NCI-H69 (cell line): ENCODE measurements at places on chromosomes 7 and 10.
A peak's percentile ranks its signal among the peaks of the same experiment; 100 is the strongest.

- no peak for DNase-seq
Measured at GRCh38 chr10:124050021-124051015, 43.1 kb downstream of the CHST15 start.

DNA sequence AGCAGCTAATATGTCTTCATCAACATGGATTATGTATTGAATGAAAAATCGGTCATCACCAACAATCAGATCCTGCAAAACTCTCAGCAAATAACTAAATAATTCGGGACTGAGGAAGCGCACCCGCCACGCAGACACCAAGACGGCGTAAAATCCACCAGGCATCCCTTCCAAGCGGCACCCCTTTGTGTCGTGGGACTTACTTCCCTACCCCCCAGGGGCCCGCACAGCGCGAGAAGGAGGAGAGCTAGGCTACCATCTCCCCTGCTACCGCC lies 721 bp downstream of the ARL3 start:
- peak; percentile 87 for DNase-seq

GRCh38 chr10:55311848-55312635 lies 511.0 kb upstream of the PCDH15 start:
- peak; percentile 86 for DNase-seq

- no peak for DNase-seq
Measured at GRCh38 chr7:2037301-2037807, 195.4 kb downstream of the MAD1L1 start.

GRCh38 chr10:34786464-34786863 lies 28.6 kb downstream of the PARD3 start:
- peak; percentile 13 for DNase-seq

GRCh38 chr7:160958-161725 lies 31.2 kb upstream of the FAM20C start:
- no peak for DNase-seq

- DNase-seq = no peak
Measured at GRCh38 chr10:60352105-60352504, 37.6 kb downstream of the ANK3 start.

DNA sequence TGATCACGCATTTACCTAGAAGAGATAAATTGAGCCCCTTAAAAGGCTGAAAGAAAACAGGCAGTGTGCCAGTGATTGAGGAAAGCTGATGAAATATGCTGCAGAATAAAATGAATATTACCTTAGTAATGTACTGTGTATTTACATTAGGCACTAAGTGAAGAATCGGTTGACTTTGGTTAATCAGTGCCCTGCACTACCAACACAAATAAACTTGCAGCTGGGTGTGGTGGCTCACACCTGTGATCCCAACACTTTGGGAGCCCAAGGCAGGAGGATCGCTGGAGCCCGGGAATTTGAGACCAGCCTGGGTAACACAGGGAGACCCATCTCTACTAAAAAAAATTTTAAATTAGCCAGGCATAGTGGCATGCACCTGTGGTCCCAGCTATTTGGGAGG lies 148.3 kb upstream of the TCF7L2 start:
- peak; percentile 1 for DNase-seq

- no peak for DNase-seq
Measured at GRCh38 chr7:100175296-100175935, 1.8 kb downstream of the GPC2 start.

- DNase-seq = no peak
Measured at GRCh38 chr7:111006040-111006439, 84.9 kb upstream of the LRRN3 start.

GRCh38 chr7:106067678-106068077 lies 44.4 kb downstream of the SYPL1 start:
- DNase-seq = no peak

- DNase-seq = peak; percentile 5
Measured at GRCh38 chr10:88848499-88848898, 3.1 kb downstream of the ANKRD22 start.

DNA sequence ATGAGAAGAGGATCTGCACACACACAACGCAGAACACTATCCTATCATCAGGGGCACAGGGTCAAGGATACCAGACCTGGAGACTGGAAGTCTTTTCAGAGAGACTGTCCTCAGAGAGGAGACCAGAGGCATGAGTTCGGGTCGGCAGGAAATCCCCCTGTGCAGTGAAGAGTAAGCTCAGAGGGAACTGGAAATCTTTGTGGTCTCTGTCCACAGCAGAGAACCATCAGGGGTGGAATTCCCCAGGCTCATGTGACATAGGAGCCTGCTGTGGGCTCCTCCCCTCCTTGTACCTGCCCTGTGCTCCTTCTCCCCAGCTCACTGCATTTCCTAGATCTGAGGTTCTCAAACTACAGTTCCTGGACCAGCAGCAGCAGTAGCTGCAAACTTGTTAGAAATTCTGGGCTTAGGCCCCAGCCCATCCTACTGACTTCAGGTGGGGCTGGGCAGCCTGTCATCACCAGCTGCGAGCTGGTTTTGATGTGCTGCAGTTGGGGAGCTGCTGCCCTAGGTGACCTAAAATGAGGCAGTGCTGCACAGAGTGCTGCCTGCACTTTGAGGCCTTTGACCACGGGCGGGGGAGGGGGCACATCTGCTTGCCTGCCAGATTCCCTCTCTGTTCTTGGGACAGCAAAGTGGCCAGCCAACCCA lies 2.4 kb downstream of the ZMIZ2 start:
- DNase-seq = peak; percentile 25

- DNase-seq = peak; percentile 95
Measured at GRCh38 chr7:122305475-122306319, 1.1 kb upstream of the FEZF1 start.

GRCh38 chr7:155880721-155881120 lies 68.5 kb upstream of the SHH start:
- DNase-seq = no peak

DNA sequence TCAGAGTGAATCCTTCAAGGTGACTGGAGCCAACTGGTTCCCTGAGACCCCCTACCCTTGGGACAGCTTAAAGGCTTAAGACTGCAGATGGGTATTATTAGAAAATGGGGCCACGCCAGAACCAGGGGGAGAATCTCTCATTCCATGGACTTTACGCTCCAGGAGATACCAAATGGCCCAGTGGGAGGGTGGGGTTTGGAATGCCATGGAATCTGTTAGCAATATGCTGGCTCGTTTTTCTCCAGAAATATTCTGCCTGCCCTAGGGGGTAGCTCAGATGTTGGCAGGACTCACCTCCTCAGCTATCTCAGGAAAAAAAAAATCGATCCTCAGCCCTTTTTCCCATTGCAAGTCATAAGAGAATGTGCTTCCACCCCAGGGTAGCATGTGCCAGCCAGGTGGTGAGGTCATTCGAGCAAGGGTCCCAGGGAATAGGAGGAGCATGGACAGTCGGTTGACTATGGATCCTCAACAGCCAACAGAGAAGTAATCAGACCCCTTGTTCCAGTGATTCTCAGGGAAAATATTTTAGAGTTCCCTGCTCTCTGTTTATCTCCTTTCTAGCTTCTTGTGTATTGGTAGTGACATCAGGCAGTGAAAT lies 22.9 kb downstream of the SVIL start:
- no peak for DNase-seq

- DNase-seq = no peak
Measured at GRCh38 chr10:133129859-133130495, 30.0 kb upstream of the KNDC1 start.

- DNase-seq = no peak
Measured at GRCh38 chr7:149455175-149455950, 5.5 kb downstream of the ZNF777 start.

DNA sequence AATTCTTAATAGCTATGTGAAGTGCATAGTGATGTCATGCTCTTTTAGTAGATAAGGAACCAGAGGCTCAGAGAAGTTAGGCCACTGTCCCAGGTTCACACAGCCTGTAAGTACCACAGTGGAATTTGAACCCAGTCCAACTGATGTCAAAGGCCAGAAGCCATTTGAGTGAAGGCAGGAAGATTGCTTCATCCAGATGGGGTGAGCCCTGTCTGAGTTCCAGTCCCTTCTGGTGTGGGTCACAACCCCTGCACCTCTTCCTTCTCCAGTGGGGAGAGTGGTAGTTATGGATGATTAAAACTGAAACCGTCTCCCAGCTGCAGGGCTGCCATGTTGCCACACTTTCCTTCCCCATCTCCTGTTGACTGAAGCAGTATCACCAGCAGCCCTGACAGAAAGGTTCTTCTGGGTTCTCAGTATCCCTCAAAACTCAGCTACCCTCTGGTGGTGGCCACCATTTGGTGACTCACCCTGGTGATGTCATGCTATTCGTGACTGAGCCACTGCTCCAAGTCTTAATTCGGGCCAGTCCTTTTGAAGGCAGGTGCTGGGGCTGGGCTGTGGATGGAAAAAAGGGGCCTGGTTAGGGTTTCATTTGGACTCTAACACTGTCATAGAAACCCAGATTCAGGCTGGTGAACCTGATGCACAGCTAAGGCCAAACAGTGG lies 1.5 kb upstream of the C10orf95 start:
- DNase-seq = peak; percentile 7

DNA sequence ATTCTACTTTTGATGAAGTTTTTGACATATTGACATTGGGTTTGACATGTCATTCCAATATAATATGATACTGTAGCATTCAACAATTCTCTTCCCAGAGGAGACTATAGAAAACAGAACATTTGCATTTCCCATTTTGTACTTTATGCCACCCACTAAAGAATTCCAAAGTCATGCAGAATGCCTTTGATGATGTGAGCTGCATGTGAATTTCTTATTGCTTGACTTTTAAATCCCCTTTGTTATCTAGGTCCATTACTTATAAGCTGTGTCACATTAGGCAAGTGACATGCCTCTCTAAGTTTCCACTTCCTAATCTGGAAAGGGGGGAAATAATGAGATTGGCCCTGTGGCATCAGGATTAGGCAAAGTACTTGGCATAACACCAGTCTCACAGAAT lies 436.7 kb downstream of the AUTS2 start:
- no peak for DNase-seq

DNA sequence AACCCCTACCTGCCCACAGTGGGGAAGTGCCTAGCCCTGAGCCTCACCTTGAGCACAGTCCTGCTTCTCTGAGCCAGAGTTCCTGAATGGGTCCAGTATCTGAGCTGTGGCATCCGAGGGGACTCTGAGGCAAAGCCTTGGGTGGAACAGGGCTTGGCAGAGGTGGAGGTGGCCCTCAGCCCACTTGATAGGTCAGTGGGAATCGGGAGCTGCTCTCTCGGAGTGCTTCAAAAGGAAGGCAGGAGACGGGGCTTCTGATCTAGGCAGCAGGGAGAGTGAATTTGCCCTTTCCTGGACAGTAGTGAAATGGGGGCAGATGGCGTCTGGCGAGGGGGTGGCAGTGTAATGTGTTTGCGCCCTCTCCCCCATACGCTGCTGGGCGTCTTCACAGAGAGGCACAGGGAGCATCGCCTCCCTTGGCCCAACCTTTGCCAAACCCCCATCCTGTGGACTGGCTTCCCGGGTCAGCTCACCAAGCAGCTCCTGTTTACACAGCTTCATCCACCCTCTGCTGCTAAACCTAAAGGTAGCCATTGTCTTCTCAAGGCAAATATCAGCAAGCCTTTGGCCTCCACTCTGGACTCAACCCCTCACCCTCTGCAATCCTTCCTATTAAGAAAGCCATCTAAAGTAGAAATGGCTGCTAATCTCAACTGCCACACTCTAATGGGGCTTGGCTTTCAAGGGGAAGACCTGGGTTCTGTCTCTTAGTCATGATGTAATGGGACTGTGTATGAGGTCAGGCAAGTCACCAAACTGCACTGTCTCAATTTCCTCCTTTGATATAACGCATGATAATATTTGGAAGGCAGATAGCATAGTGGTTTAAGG lies 21.1 kb upstream of the VDAC2 start:
- DNase-seq = no peak

- no peak for DNase-seq
Measured at GRCh38 chr7:16479591-16479990, 14.1 kb upstream of the SOSTDC1 start.

GRCh38 chr7:24372961-24373955 lies 89.3 kb downstream of the NPY start:
- DNase-seq = no peak

- DNase-seq = no peak
Measured at GRCh38 chr10:74114041-74114448, 36.6 kb downstream of the AP3M1 start.
